Placental pericyte (primary cell): ENCODE measurements at places on chromosomes 16 and 17. TPM values are rescaled to one million over a fixed set of nuclear protein-coding genes. Genes with fewer than 3 reads are reported as not detected.

The TNFRSF17 gene
- total RNA-seq, result not detected in 2 replicates

The ASGR1 gene
- 0.86 and 1.5 TPM in 2 replicates for total RNA-seq

The KAT2A gene
- 7.2 and 15.7 TPM in 2 replicates for total RNA-seq

The ZPBP2 gene
- total RNA-seq, result not detected in 2 replicates

The TBC1D24 gene
- total RNA-seq, result 22.8 and 22.9 TPM in 2 replicates

The CD300E gene
- not detected in 2 replicates for total RNA-seq

The HAP1 gene
- 0.14 and 0.44 TPM in 2 replicates for total RNA-seq

The EVI2B gene
- total RNA-seq, result 0.66 and 0.86 TPM in 2 replicates

The NPW gene
- 0.22 and 1.0 TPM in 2 replicates for total RNA-seq

The TVP23A gene
- total RNA-seq, result not detected in 2 replicates

The PRR29 gene
- 0.14 and 0.44 TPM in 2 replicates for total RNA-seq

The CD2BP2 gene
- total RNA-seq, result 38.3 and 39.5 TPM in 2 replicates

The GRAP gene
- total RNA-seq, result under 0.01 TPM in 1 of 2 replicates, not detected in the other

The SLC16A5 gene
- total RNA-seq, result 8.2 and 19.3 TPM in 2 replicates

The SDR42E2 gene
- total RNA-seq, result under 0.01 TPM in 1 of 2 replicates, not detected in the other

The TSPAN10 gene
- total RNA-seq, result 1.4 and 12.0 TPM in 2 replicates

The XAF1 gene
- total RNA-seq, result 41.4 and 108 TPM in 2 replicates

The PRSS33 gene
- not detected in 2 replicates for total RNA-seq

The AMFR gene
- total RNA-seq, result 268 and 384 TPM in 2 replicates

The HP gene
- not detected in 2 replicates for total RNA-seq

The C16orf92 gene
- total RNA-seq, result not detected in 2 replicates

The PMP22 gene
- total RNA-seq, result 7.0 and 17.8 TPM in 2 replicates

The SHISA6 gene
- total RNA-seq, result not detected in 2 replicates

The EXOSC6 gene
- total RNA-seq, result 46.7 and 72.2 TPM in 2 replicates

The CES4A gene
- 2.7 and 2.8 TPM in 2 replicates for total RNA-seq

The C17orf78 gene
- total RNA-seq, result not detected in 2 replicates

The NPIPA3 gene
- total RNA-seq, result 0.29 and 0.44 TPM in 2 replicates
